ENCODE measurements at places on chromosomes 7 and 10.
A peak's percentile ranks its signal among the peaks of the same experiment; 100 is the strongest.

DNA sequence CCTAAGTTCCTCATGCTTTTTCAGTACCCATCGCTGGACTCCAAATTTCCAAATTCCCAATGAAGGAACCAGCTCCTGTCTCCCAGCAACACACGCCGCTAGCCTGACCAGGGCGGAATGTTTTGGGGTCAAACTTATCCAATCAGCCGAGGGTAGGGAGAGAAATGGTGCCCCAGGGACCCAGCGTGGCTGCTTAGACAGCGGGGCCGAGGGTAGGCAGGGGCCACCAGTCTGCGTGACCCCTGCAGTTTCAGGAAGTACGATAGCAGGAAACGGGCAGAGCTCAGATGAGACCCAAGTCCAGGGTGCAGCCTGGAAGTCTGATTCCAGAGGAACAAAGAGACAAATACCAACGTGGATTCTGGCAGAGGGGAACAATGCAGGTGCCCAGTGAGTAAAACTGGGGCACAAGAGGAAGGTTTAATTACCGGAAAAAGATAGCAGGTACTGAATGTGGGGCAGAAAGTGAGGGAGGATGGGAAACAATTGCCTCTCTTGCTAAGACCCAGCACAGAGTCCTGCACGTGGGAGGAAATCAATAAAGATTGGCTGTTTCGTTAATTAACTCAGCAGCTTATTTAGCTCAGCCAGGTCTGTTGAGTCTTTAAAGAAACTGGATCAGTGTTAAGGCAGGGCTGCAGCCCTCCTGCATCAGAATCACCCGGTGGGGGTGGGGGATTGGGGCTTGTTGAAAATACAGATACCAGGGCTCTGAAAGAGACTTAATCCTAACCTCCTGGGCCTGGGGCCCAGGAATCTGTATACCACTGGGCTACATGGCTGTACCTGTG, 50.4 kb upstream of the NFE2L3 start:
- peak; percentile 72 for DNase-seq

DNA sequence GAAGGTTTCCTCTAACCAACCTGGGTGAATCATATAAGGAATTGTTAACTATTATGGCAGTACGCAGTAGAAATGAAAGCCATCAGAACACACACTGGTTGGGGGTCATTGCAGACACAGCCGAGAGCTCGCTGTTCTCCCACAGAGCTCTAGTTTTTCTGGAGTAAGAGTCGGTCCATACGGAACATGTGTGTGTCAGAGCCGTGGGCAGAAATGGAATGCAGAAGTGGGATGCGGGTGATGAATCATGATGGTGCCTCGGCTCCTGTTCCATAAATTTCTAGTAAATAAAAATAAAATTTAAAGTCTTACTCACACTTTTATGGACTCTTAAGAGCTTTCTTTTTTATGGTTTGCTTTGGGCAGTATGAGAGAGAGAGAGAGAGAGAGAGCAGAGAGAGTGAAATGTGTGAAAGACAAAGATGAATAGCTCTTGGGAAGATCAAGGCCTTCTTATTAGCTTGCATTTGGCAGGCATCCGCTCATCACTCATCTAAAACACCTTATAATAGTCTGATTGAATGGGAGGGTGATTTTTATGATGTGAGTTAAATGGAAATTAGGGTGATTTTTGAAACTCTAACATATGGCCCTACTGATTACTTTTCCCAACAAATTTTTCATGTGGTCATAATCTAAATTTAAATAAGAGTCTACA, 98.8 kb upstream of the PFKP start:
- DNase-seq, result no peak

GRCh38 chr7:44697136-44698045, 51.3 kb upstream of the ZMIZ2 start:
- no peak for DNase-seq

DNA sequence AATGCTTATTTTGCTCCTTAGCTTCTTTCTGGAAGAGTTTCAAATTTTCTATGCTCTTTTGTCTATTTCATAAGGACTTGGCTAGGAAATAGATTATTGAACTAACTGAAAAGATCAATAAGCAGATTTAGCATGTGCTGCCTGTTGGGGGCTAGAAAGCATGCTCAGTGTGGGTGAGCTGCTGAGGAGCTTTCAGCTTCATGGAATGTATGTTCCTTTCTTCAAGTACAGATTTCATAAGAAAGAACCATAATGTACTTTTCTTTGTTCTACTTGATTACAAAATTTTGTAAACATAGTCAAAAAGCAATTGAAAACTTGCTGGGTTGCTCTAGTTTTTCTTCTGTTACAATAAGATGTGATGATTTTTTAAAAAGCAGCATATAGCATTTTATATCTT, 73.8 kb downstream of the TAF3 start:
- no peak for DNase-seq

DNA sequence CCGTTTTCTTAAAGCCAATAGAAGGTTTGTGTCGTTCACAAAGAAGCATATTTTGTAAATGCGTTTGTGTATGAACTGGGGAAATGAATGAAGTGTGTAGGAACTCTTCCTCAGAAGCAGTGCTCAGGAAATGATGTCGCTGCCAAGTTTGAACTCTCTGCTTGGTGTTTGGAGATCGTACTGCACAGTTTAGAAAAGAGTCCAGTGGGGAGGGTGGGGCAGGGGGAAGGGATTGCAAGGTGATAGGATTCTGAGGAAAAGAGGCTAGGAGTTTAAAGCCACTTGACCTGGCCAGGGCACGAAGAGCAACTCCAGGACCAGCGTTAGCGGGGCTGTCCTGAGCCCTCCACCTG, 122.2 kb downstream of the CUBN start:
- DNase-seq, result no peak

GRCh38 chr7:131625817-131626372, 69.5 kb upstream of the PODXL start:
- DNase-seq, result peak; percentile 70

DNA sequence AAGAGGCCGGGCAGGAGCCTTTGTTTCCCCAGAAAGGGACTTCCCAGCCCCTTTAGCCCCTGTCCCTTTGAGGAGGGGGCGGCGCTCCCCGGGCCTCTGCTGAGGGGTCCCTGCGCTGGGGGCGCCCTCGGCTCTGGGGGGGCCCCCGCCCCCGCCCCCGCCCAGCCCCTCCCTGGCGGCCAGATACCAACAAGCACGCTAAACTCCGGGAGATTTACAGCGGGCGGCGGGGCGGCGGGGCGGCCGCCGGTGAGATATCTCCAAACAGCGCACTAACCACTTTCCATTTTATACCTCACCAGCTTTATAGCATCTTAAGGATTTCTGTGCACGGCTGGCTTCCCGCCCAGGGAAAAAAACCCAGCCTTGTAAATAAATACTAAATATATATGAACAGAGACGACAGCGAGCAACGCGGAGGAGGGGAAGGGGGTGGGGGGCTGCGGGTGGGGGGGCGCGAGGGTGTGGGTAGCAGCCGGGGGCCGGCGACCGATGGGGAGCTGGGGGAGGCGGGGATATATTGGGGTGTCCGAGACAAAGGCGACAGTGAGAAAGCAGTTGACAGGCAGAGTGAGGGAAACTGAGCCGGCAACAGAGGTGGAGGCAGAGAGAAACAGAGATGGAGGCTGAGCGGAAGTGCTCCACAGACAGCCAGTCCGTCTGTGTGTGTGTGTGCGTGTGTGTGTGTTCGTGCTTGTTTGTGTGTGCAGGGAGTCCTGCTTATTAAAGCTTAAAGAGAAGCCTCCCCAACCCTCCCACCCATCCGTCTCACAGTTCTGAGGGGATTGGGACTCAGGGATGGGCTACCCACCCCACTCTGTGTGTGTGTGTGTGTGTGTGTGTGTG, 85.8 kb downstream of the HIF1AN start:
- DNase-seq, result peak; percentile 39

- no peak for DNase-seq
Observed at GRCh38 chr10:132385721-132386418, 11.1 kb upstream of the PWWP2B start.

GRCh38 chr10:122163174-122164022, 107.7 kb upstream of the BTBD16 start:
- DNase-seq, result peak; percentile 95

- DNase-seq, result peak; percentile 15
Observed at GRCh38 chr10:338171-339037, 203.1 kb downstream of the ZMYND11 start.

DNA sequence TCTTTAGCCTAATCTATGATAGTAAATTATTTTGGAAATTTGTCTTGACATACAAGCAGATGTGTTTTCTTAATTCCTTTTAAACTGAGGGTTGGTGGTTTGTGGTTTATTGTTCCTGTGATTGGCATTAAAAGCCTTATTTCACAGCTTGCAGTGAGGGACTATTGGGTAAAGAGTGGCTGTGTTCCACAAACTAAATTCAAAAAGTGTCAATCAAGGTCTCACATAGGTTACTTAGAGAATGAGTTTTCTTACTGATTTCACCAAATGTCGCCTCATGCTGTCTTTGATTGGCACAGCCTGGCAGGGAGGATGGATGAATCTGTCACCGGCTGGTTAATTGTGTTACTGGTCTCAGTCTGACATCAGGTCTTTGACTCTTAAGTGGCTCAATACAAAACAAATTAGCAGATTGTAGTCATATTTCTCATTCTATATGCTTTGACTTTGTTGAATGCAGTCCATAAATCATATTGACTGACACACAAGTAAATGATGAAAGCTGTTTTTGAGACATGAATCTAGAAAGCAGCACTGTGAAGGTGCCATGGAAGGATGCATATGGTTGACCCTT, 66.8 kb upstream of the CYP26C1 start:
- peak; percentile 30 for DNase-seq

- DNase-seq, result no peak
Observed at GRCh38 chr10:99938563-99938962, 71.2 kb downstream of the DNMBP start.

DNA sequence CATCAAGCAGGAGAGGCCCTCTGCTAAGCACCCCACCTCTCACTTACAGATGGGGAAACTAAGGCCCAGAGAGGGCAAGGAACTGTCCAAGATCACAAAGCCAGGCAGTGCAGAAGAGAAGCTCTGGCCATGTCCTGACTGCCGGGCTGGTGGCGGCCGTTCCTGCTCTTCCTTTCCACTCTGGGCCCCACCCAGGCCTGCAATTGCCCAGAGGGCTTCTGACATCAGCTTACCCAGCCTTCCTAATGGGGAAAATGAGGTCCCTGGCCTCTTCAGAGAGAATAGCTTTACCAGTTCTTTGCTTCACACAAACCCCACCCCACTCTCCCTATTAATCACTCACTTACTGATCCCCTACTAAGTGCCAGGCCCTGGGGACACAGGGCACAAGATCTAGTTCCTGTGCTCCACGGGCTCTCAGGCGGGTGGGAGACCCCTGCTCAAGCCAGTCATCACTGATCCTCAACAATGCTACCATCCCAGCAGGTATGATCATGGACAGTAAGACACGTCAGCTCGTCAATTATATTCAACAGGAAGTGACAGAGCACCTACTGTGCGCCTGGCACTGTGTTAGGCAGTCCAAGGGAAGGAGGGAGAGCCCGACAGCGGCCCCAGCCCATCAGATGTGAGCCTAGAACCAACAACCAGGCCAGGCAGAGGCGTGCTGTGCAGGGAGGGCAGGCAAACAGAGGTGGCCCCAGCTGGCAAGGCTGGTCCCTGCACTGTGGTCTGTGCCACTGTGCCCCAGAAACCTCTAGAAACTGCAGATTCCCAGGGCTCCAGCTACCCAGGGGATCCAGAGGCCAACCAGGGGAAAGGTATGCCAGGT, 26.4 kb upstream of the FRAT2 start:
- no peak for DNase-seq

GRCh38 chr7:127953423-127954356, 77.5 kb downstream of the LRRC4 start:
- no peak for DNase-seq

Data from eye (tissue), 1 donor.